ENCODE measurements at places on chromosomes 6 and 20.

DNA sequence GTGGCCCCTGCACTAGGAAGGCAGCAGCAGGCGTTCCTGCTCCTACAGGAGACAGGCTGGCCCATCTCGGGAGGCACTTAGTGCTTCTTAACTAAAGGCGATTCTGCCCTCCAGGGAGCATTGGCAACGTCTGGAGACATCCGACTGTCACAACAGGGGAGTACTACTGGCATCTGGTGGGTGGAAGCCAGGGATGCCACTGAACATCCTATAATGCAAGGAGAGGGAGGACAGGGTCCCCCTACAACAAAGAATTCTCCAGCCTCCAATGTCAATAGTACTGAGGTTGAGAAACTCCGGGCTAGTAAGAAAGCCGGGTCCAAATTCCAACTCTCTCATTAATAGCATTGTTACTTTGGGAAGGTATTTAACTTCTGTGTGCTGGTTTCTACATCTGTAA lies 119.4 kb upstream of the ARMC2 start:
- DNase-seq, result peak; percentile 3

DNA sequence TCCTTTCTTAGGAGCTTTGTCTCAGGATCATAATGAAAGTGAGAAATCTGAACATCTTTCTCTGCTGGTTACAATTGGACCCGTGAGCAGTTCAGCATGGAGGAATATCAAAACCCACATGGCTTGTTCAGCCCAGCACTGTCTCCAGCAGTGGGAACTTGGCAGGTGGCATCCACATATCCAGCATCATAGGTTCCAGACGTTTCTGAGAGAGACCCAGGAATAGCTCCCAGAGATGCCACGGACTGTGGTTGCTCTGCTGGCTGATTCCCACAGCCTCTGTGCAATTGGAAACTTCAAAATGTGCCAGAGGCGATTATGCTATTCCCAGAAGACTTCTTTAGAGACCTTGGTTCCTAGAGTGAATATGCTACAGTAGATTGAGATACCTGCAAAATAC lies 76.4 kb downstream of the PHACTR2 start:
- no peak for DNase-seq

GRCh38 chr20:43065299-43065698 lies 124.4 kb downstream of the PTPRT start:
- no peak for DNase-seq

DNA sequence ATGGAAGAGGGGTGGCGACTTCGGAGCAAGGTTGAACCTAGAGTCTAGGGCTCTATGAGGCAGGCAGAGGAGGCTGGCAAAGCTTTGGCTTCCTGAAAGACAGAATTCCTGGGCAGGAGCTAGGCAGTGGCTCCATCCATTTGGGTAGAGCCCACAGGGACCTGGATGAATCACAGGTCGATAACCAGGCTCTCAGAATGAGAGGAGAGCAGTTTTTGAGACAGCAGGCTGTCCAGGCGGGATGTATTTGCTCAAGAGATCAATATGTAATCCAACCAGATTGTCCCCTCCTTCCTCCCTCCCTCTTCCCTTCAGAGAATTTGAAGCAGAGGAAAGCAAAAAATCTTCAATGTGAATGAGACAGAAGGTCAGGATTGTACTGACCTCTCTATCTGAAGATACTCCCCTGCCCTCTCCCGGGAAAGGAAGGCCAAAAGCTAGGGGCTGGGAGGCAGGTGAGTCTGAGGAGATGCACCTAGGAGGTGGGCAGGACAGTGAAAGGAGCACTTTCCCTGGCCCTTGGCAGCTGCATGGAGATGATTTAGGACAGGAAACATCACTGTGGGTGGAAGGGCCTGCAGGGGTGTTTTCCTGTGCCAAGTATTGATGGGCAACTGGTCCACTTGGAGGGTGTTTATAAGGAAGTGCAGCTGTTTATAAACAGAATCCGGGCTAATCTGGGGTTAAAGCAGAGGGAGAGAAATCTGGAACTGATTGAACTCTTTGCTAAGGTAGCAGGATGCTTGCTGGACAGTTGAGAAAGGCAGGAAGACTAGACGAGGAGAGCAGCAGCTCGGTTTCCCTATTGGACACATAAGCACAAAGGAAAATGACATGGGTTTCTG lies 212.4 kb upstream of the LRFN2 start:
- DNase-seq, result no peak

- DNase-seq, result no peak
Observed at GRCh38 chr6:83590416-83590815, 78.1 kb downstream of the PRSS35 start.

GRCh38 chr6:10643201-10643651 lies 51.2 kb downstream of the C6orf52 start:
- DNase-seq, result no peak

- DNase-seq, result no peak
Observed at GRCh38 chr6:126134491-126134890, 148.2 kb downstream of the TRMT11 start.

DNA sequence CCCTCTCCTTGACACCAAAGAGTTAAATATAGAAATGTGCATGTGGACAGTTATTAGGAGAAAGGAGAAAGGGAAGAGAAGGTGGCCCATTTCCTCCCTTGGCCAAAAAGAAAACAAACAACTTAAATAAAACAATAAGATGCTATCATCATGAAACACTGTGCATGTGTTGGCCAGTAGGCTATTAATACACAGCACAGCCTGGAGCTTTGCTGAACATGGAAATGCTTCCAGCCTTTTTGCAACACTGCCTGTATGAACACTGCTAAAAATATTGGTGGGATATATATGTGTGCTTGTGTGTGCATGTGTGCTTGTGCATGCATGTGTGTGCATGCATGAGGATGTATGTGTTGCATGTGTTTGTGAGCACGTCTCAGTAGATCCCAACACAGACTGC lies 100.4 kb downstream of the LY86 start:
- DNase-seq, result no peak

GRCh38 chr20:574297-574942 lies 30.8 kb upstream of the CSNK2A1 start:
- no peak for DNase-seq

- no peak for DNase-seq
Observed at GRCh38 chr6:25842526-25842925, 10.7 kb upstream of the SLC17A1 start.

DNA sequence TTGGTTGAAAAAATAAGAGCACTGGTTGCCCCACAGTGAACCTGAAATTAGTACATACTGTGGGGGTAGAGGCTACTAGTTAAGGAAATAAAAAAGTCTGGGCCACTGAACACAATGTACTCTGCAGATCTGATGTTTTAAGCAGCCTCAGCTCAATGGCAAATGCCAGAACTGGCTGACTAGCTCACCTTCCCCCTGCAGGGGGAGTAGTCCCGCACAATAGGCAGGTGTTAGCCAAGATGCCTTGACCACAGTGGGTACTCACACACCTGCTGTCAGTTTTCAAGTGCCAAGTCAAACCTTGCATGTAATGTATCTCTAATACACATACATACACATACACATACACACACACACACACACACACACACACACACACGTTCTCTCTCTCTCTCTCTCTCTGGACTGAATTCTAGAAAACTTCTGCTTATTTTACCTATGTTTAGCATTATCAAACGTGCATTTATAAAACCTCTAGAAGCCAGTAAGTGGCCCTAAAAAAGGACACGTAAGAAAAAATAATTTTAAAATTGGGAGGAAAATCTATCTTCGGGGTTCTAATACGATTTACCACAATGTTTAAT lies 36.1 kb downstream of the GMDS start:
- no peak for DNase-seq

DNA sequence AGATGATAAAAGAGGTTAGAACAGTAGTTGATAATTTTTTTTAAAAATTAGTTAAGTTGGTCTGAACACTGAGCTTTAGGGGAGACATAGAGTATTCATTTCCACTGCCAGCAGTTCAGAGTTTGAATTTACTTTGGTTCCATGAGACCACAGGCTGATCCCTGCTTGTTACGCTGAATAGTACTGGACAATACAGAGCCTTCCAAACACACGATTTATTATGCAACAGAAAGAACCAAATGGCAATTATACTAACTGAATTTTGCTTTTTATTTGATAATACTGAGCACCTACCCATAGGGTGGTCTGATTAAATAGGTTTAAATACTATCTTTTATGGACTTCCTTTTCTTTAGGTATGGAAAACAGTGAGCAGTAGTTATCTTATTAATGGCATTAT lies 111.4 kb downstream of the POPDC3 start:
- no peak for DNase-seq

DNA sequence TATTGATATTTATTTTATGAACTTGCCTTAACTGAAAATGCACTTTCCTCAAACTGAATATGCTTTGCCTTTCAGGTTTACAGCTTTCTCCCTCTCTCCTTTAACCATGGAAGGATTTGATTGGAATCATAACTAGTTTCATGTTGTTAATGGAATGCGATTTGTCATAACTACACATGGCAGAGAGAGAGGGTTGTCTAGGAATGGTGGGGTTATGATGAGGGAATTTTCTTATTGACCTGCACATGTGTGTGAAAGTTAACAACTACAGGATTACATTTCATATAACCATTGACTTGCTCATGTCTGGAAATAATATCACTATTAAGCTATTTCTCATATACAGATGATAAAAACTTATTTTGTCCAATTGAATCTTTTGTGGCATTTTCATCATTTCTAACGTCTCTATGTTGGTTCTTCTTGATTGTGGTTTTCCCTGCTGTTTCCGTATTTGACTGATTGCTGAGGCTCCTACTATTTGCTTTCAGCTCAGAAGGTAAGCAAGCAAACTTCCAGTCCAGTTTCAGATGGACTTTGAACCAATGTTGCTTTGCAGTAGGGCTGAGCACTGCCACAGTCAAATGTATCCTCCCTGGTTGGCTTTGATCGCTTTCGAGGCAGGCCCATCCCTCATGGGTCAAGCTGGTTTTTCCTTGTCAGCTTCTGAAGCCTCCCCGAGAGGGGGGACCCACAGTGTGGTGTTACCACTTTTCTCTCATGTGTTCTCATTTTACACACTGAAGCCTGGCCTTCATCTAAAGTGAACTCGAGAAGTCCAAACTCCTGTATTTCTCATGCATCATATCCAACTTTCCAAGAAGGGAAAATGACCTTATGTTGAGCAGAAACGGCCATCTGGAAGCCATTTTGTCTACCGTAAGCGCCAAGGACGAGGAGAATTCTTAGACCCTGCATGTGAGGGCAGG lies 7.6 kb upstream of the CCN2 start:
- no peak for DNase-seq

DNA sequence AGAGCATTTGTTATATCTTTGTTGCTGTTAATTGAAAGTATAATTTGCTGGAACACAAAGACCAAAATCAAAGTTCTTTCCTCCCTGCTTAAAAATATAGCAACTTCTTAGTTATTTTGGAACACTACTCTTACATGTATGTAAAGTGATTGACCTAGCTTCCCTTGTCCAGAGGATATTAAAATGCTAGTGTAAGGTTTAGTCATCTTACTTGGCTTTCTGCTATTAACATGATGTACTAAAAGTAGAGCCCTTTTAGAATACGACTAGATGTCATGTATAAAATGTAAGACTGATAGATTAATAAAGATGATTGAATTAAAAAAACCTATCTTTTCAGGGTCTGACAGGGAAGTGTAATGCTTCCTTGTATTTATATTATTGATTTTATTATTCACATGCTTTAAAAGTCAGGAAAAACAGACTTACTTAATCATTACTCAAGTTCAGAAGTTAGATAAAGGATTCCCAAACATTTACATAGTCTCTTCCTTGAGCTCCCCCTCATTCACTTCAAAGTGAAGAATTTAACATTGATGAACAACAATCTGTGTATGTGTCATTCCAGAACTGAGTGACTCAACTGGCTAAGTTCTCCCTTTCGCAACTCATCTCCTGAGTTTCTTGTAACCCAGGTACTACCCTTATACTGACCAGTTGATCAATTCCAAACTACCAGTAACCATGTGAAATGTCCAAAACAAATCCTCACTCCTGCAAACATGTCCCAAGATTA lies 50.9 kb downstream of the BTBD9 start:
- DNase-seq, result no peak

GRCh38 chr6:83258517-83258916 lies 65.4 kb downstream of the RWDD2A start:
- DNase-seq, result no peak

- DNase-seq, result no peak
Observed at GRCh38 chr6:51740658-51741057, 346.8 kb downstream of the PKHD1 start.

- DNase-seq, result no peak
Observed at GRCh38 chr20:1792274-1792673, 102.9 kb upstream of the SIRPA start.

DNA sequence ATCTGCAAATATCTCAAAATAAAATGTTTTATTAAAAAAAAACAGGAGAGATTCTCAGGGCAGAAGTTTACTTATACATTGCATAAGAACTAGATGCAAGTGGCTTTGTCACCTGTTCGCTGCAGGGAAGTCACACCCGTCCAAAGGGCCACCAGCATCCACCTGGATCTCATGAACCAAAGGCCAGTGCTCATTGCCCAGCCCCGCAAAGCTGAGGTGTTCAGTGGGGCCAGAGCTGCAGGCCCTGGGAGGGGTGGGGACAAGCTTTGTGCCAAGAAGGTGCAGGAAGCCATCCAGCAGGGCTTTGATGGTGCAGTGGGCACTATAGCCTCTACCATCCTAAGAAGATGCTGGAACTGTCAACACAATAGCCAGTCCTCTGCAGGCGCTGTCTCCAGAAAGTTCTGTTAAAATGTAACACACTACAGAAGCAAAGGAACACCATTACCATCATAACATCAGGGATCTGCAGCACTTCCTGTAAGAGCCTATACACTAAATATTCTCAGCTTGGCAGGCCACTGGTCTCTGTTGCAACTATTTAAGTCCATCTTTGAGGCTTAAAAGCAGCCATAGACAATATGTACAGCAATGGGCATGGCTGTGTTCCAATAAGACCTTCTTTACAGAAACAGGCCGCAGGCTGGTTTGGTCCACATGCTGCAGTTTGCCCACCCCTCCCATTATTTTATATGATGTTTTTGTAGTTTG lies 15.7 kb upstream of the CD93 start:
- DNase-seq, result no peak

DNA sequence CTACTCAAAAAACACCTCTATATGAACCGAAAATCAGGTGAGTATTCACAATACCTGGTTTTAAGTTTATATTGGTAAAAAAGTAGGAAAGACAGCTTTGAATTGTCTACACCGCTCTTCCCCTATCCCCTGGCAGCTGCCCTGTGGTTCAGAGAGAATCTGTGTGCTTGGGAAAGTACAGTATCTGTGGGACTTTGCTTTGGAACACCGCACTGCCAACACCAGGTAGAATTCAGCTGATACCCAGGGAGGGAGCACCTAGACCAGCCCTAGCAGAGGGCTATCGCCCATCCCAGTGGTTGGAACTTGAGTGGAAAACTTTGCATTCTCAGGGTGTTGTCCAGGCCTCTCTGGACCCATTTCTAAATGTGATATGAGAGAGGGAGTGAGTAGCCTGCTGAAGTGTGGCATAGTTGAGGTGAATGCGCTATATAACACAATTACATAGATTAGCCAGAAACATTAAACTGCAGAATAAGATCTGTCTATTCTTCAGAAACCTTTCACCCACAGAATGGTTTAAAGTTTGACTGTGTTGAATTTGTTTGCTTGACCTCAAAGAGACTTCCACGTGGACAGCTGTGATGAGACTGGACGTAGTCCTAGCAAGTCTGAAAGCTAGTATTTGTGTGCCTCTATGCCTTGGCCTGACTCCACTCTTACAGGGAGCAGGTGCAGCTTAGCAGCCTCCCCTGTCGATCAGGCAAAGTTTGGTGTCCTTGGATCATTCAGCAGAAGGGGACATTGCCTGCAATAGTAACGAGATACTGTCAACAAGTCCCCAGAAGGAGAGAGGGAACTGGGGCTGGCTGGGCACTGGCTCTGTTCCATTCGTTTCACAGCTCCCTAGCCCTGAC lies 11.5 kb upstream of the MPC1 start:
- no peak for DNase-seq

Measured in A549 (cell line).